ENCODE measurements at places on chromosomes 16 and 17.

- no peak for DNase-seq
Measured at GRCh38 chr16:81821436-81822128, 42.5 kb downstream of the PLCG2 start.

GRCh38 chr17:75806822-75807500 is 22.4 kb downstream of the UNK start:
- no peak for DNase-seq

GRCh38 chr16:70252355-70252988 is 732 bp upstream of the EXOSC6 start:
- no peak for DNase-seq

DNA sequence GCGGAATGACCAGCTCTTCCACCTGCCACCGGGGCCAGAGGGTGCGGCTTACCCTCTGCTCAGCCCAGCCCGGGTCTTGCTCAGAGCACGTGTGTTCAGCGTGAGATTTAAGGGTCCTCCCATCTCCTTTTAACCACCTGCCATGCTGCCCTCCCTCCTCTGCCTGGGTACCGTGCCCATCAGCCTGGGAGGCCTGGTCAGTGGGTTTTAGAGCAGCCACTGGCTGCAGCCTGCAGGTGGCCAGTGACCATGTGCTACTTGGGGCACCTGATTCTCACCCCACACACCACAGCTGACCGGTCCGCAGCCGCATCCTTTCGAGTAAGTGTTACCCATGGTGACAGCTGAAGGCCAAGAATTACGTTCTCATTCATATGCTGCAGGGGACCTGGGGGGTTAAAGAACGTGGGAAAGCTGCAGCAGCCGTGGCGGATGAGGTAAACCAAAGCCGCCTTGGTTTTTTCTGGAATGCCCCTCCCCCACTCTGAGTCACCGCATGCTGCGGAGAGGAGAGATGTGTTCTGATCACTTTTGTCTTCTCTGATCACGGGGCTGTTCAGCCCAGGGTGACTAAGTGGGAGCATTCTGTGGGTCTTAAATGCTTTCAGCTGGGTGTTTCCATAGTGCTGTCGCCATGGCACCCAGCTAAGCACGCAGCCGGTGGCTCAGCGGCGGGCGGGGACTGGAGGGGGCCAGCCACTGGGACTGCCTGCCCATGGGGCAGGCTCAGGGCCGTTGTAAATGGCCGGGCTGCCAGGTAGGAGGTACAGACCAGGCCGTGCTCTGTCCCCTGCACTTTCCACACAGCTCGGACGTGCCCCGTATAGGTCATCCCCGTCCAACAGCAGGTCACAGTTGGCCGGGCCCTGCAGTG is 59.8 kb downstream of the BAIAP2 start:
- DNase-seq: peak; percentile 96

DNA sequence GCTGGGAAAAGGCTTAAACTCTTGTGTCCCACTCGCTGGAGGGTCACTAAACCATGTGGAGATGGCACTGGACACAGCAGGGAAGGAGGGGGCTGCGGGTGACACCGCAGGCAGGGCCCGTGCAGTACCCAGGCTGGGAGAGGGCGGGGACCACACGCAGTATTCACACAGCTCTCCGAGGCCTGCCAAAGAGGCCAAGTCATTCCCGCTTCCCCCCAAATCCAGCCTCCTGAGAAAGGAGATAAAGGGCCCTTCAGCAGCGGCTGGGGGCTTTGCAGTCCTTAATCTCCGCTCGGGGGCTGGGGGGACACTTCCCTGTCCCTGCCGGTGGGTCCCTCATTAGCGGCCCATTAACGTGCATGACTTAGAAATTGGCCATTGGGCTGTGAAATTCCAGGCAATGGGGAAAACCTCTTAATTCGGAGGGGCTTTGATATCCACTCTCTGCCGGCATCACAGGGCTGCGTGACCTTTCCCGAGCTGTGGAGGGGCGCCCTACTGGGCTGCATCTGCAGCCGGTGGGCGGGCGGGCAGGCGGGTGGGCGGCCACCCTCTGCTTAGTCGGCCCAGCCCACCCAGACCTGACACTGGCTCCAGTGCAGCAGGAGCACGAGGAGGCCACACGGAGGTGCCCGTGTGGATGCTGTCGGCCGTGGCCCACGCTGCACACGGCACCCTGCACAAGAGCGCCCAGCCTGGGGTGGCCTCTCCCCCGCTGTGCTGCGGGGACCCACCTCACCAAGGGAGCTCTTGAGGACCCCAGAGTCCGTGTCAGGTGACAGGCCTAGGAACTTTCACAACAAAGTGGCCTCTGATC is 2.6 kb upstream of the SLC38A8 start:
- DNase-seq: no peak

- DNase-seq: no peak
Measured at GRCh38 chr16:86553356-86553755, 1.7 kb downstream of the MTHFSD start.

DNA sequence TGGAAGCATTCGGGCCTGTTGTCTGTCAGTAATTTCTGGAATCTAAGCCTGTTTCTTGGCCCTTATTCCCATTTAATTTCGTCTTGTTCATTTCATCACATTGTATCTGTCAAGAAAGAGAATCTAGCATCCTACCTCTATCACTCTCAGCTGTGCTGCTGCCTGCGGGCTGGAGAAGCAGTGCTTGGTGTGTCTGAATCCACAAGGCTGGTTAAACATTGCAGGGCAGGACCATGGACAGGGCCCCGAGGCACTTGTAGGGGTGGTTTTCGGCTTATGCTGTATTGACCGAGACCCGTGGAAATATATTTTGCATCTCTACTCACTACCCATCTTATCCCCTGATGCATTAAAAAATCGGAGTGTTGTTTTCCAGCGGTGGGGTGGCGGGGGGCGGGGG is 3.1 kb downstream of the RAB11FIP4 start:
- DNase-seq: no peak

- DNase-seq: no peak
Measured at GRCh38 chr17:49440581-49440980, 25.9 kb upstream of the PHB1 start.

GRCh38 chr17:66675991-66676371 is 158.9 kb upstream of the CACNG5 start:
- DNase-seq: no peak

DNA sequence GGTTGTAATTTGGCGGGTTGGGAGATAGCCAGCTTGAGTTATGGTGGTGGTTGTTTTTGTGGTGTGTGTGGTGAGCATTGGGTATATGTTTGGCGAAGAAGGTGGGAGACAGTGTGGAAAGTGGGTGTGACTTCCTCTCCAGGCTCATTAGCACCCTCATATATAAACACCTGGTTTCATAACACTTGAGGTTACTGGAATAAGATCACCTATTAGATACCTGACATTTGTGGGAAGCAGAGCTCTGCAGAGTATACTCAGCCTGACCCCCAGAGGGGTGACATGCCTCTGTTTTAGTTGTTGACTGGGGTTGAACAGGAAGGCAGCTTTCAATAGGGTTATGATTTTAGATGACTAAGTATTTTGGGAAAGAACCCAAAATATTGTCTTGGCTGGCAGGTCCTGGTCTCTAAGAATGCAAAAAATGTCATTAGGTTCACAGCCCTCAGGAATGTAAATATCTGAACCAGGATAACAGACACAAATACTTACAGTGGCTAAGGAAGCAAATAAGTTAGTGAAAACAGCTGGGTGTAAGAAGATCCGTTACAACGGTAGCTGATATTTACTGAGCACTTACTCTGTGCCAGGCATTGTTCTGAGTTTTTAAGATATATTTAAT is 18.3 kb upstream of the EFCAB13 start:
- no peak for DNase-seq

- no peak for DNase-seq
Measured at GRCh38 chr17:19592316-19592715, 56.2 kb upstream of the ALDH3A2 start.

GRCh38 chr16:30395992-30396585 is 869 bp downstream of the ZNF48 start:
- no peak for DNase-seq

GRCh38 chr16:66859397-66860068 is 15.3 kb downstream of the CA7 start:
- no peak for DNase-seq

DNA sequence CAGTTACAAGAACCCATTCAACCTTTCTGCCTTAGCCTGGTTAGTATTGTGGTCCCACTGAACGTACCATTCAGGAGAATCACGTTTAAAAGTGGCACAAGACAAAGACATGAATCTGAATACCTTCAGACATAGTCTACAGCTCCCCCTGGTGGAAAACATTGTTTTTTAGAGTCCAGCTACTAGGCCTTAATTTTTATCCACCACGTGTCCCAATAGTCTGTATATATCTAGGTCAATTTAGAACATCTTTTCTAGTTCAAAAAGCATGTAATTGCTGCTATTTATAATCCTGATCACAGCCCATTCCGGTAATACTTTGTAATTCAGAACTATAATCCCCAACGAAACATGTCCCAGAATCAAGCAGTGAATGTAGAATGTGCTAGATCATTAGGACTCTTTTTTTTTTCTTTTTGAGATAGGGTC is 13.7 kb upstream of the GUCY2D start:
- DNase-seq: no peak

GRCh38 chr17:83180996-83181481 is 101.6 kb downstream of the METRNL start:
- no peak for DNase-seq

DNA sequence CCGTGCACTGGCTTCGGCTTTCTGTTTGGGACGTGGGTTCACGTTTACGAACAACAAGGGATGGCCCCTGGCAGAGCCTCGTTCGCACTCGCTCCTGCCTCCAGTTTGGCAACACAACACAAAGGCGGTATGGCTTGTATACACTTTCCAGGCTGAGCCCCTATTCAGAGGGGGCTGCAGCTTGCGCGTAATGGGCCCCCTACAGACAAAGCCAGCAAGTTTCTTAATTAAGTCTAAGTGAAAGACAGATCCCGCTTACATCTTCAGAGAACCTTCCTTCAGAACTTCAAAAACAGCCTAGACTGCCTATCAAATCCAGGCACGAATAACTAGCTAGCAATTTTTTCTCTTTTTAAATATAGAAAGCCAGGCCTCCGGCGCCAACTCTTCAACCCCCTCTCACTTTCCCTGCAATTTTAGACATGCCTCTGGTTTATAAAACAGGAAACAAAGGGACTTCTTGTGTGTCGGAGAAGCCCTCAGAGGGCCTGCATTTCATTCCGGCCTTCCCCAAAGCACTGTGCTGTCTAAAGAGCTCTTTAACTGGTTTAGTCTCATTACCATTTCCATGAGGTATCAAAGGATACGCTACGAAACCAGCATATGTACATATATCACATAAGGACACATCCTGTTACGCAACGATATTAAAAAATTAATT is 244.9 kb downstream of the STX8 start:
- DNase-seq: no peak

GRCh38 chr17:2087597-2088211 is 32.8 kb downstream of the HIC1 start:
- DNase-seq: peak; percentile 15

GRCh38 chr17:74211912-74212208 is 1.5 kb upstream of the TTYH2 start:
- DNase-seq: no peak

DNA sequence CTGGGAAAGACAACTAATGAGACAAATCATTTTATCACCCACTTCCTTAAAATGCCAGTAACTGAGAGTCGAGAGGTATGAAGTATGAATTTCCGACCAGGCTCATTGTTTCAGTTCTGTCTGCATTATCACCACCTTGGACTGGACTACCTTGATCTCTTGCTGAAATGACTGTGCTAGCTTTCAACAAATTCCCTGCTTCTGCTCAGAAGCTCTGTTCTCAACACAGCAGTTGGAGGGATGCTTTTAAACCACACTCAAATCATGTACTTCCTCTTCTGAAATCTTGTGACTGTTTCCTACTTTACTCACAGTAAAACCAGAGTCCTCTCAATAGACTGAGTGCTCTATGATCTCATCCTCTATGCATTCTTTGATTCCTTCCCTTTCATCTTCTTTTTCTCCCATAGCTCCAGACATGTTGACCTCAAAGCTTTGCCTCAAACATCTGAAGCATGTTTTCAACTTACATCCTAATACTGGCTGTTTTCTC is 195.8 kb downstream of the KCNJ2 start:
- DNase-seq: no peak

DNA sequence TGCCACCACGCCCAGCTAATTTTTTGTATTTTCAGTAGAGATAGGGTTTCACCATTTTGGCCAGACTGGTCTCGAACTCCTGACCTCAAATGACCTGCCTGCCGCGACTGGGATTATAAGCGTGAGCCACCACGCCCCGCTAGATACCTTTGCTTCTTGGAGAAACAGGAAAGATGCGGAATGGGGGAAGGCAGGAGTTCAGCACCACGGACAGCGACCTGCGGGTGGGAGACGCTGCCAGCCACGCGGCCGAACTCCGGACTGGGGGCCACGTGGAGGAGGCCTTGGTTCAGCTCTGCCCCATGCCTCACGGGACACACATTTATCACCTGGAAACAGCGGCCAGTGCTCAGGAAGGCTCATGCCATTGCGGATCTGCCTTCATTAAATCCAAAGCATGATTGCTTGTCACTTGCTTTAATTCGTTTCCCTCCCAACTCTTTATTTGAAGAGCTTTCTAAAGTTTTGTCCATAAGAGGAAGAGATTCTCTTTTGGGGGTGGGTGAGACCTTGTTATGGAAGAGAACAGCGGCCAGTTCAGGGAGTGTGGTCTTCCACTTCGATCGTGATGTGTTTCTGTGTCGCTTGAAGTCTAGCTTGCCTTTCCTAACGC is 219.9 kb downstream of the ENGASE start:
- peak; percentile 23 for DNase-seq

- peak; percentile 28 for DNase-seq
Measured at GRCh38 chr17:49817993-49818392, 29.5 kb downstream of the KAT7 start.

GRCh38 chr17:2336215-2336851 is at the start of gene TSR1:
Gene TSR1 (minus strand): TSS chr17:2336457. CDS start chr17:2336427, 30 bp downstream.
- peak; percentile 65 for DNase-seq

DNA sequence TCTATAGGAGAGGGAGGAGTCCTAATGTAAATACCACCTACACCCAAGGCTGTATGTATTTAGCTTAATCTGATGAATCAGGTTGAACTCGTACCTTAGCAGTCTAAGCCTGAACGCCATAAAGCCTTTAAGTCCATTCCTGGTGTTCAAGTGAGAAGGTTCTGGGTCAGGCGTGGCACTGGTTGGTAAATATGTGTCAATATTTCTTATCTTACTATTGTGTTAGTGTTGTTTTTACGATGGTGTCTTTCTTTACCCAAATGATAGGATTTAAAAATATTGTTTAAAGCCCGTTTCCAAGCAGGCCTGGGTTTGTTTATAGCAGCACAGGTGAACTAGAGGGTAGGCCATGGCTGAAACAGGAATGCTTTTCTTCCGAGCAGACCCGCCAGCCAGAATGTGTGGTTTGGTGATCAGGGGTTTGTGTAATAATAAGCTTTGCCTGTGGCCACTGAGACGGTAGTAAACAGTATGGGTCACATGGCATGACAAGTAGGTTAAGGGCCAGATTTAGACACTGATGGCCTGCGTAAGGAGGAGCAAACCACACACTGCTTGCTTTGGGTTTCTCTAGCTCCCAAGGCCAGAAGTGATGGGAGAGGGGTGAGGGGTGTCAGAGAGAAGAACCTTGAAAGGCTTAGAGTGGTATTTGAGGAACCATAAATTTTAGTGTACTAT is 3.3 kb downstream of the TMEM94 start:
- DNase-seq: no peak
